Thoracic aorta (tissue), 2 donors: ENCODE measurements at places on chromosomes 11 and 22.
A peak's percentile ranks its signal among the peaks of the same experiment; 100 is the strongest.

- no peak for DNase-seq
Observed at GRCh38 chr22:24789516-24789915, 15.0 kb upstream of the PIWIL3 start.

DNA sequence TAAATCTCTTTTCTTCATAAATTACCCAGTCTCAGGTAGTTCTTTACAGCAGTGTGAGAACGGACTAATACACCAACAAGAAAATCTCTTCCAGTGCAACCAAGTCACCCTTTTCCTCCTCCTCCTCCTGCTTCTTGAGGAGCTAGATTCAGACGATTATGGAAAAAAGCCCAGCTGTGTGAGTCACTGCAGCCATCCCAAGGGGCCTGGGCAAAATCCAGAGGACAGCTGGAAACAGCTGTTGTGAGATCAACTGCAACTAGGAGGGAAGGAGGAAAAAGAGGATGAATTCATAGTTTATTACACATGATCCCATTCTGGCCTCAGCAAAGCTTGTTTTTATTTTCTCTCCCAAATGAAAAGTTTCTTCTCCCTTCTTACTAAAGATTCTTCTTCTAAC, 32.9 kb downstream of the RBFOX2 start:
- DNase-seq: peak; percentile 27

DNA sequence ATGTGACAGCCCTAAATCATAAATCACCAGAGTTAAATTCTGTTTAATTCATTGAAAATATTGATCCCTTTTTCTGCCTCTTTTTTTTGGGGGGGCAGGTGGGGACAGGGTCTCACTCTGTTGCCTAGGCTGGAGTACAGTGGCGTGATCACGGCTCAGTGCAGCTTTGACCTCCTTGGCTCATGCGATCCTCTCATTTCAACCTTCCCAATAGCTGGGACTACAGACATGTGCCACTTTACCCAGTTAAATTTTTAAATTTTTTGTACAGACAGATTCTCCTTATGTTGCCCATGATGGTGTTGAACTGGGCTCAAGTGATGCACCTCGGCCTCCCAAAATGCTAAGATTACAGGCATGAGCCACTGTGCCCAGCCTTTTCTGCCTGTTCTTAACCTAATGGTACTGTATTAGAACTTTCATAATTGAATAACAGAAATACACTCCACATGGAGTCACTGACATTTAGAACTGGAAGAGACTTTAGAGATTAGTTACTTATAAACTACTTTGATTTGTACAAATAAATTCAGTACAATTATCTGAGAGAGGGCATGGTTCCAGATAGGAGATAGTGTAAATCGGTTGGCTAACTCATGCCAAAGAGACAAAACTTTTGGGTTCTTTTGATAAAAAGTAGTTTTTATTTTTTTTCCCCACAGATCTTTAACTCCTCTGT, 76.4 kb upstream of the PRODH start:
- DNase-seq: no peak

DNA sequence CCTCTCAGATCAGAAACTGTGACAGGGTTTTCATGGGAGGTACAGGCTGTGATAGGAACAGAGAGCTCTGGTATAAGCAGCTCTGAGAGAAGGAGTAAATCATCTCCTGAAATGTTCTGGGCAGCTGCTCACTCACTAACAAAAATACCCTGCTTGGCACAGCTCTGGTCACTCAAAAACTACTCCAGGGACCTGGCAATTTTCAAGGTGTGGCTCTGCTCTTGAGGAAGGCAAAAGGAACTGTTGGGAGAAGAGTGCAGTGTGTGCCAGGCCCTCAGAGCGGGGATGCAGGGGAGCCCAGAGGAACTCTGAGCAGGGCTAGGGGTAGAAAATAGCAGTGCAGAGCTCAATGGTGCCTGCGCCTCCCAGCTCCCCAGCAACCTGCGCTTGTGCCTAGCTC, 180.5 kb upstream of the ZBED5 start:
- no peak for DNase-seq

GRCh38 chr11:116691771-116692177, 81.0 kb downstream of the BUD13 start:
- DNase-seq: no peak

GRCh38 chr22:47016631-47017030, 254.2 kb downstream of the TBC1D22A start:
- no peak for DNase-seq

DNA sequence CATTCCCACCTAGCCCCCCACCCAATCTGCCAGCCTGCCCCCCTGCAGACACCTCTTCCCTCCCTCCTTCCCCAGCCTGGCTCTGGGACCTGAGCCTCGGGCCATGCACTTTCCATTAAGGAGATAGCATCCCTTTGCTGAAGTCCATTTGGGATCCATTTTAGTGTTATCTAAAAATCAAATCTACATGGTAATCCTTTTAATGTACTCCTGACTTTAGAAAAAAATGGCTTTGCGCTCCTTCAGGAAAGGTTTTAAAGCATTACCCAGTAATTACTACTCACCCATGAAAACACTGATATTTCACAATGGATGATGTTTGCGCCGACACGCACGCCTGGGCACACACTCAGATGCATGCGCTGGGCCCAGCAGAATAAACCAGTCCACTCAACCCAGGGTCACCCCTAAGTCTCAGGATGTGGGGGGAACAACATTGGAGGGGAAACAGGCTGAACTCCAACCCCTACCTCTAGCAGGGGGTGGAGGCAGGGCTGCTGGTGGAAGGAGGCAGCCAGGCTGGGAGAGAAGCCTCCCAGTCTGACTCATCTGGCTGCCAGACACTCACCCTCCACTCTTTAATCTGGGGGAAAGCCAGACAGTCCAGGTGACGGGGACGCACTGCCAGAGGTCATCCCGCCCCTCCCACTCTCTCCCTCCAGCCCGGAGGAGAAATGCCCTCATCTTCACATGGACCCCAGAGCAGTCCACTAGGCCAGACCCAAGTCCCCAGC, 29.8 kb downstream of the LMO1 start:
- DNase-seq: no peak

- DNase-seq: no peak
Observed at GRCh38 chr11:65121447-65121864, 478 bp downstream of the FAU start.

DNA sequence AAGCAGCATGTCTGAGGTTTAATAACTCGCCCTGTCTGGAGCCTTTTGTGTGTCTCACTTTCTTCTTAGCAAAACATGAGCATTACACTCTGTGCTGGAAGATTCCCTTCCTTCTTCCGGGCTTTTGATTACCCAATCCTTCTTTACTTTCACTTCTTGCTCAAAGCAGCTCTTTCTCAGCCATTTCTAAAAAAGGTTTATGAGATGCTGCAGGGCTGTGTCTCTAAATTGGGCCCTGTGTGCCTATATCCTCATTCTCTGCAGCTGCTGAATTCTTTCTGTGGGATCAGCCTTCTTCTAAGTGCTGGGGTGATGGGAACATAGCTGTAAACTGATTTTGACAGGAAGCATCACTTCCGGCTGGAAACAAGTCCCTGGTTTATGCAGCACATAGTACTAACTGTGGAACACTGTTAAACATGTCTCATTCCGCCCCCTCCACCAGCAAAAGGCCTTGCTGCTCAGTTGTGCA, 71.8 kb downstream of the PIWIL4 start:
- DNase-seq: no peak

DNA sequence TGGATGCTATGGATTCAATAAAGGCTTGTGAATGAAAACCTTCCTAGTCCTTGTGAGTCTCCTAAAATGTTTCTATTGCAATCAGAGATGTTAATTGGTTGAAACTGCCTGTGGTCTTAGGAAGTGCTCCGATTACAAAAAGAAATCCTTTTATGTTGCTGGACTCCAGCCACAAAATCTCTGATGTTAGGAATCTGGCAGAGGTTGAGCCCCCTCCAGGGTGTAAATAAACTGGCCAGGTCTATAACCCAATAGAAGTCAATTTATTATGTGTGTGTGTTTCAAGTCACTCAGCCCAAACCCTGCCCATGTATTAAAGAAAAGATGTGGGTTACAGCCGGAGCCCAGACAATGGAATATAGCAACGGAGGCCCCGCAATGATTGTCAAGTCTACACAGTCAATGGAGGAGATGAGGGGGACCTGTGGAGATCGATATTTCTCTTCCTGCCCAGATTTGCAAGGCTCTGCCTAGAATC, 218.1 kb upstream of the SORL1-AS1 start:
- DNase-seq: no peak

DNA sequence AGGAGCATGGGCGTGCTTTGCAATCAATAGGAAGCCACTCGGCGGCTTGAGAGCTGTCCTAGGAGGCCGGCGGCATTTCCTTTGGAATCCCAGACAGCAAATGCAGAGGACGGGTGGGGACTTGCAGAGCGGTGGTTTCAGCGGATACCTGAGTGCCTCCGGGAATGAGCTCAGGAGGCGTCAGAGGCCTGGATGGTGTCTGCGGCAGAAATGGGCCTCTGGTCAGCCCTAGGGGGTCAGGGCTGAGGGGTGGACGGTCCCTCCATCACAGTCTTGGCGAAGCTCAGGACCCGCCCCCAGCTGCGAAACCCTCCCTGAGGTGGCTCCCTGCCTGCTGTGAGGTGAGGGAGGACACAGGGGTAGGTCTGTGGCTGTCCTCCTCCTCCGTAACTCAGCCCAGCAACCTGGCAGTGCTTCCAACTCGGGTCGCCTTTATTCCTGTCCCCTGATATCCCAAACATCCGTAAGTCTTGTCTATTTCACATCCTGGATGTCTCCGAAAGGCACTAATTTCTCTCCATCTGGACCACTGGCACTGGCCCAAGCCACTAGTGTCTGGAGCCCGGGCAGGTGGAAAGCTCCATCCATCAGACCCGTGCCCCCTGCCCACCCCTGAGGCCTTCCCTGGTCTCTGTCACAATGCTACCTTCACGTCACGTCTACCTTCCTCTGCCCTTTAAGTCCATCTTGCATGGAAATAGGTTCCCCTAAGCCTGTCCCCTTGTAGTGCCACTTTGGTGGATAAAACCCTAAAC, 686.6 kb downstream of the BRD1 start:
- DNase-seq: no peak

GRCh38 chr22:46809153-46809885, 46.9 kb downstream of the TBC1D22A start:
- no peak for DNase-seq

- DNase-seq: no peak
Observed at GRCh38 chr11:113681282-113681681, 24.8 kb downstream of the TMPRSS5 start.
